ENCODE measurements at places on chromosomes 12 and 14.

- no peak for DNase-seq
Observed at GRCh38 chr14:103705118-103705503, 10.1 kb downstream of the XRCC3 start.

DNA sequence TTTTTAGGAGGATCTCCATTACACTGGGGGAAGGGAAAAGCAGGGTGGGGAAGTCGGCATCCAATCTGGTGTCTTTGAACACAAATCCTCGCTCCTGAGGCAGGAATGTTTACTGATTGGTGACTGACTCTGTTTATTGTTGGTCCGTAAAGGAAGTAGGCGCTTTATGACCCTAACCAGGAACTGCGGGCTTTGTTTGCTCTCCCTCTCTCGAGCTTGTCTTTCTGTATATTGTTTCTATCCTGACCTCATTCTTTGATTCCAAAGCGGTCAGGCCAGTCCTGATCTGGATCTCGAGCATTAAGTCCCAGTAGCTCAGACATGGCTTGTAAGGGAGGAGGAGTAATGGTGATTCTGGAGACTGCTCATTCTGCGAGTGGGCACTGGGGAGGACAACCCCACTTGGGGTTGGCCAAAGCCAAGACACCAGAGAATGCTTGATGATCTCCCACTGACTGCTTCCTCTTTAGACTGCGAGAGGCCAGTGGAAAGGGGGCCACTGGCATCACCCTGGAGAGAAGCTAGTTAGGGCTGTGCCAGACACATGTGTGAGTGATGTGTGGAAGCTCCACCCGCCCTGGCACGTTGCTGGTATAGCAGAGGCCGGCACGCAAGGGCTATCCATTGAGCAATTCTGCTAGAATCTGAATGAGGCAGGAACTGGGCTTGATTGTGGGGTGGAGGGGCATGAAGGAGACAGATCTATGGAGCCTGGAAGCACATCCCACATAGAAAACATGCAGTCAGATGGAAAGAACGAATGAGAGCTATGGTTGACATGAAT, 194.6 kb downstream of the PAX9 start:
- no peak for DNase-seq

- no peak for DNase-seq
Observed at GRCh38 chr12:99553461-99553860, 94.1 kb upstream of the GARIN6 start.

DNA sequence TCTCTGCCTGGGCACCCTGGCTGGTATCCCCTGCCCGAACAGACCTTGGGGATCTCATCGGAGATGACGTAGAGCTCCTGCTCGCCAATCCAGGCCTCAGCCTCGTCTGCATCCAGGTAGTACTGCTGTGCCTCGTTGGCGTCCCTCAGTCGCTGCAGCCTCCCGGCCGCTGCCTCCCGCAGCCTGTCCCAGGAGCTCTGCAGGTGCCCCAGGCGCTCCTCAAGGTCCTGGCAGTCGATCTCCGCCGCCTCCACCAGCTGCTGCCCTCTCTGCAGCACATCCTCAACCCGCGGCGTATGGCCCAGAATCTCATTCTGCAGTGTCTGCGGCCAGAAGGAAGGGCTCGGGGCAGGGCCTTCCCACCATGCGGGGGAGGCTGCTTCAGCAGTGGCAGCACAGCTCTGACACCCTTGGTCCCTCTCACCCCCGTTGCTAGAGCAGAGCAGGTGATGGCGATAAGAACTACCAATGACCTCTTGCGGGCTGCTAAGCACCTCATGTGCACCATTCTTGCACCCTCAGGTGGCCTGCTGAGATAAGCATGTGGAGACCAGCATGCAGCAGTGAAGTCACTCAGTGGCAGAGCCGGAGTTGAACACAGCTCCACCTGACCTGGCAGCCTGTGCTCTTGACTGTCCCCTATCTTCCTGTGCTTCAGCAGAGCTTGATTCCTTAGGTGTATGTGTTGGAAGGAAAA, 71.0 kb downstream of the PLEKHG3 start:
- DNase-seq: no peak

Data from ELF-1 (cell line).